Sigmoid colon (tissue), 7 donors: ENCODE measurements at places on chromosomes 3 and 15.

DNA sequence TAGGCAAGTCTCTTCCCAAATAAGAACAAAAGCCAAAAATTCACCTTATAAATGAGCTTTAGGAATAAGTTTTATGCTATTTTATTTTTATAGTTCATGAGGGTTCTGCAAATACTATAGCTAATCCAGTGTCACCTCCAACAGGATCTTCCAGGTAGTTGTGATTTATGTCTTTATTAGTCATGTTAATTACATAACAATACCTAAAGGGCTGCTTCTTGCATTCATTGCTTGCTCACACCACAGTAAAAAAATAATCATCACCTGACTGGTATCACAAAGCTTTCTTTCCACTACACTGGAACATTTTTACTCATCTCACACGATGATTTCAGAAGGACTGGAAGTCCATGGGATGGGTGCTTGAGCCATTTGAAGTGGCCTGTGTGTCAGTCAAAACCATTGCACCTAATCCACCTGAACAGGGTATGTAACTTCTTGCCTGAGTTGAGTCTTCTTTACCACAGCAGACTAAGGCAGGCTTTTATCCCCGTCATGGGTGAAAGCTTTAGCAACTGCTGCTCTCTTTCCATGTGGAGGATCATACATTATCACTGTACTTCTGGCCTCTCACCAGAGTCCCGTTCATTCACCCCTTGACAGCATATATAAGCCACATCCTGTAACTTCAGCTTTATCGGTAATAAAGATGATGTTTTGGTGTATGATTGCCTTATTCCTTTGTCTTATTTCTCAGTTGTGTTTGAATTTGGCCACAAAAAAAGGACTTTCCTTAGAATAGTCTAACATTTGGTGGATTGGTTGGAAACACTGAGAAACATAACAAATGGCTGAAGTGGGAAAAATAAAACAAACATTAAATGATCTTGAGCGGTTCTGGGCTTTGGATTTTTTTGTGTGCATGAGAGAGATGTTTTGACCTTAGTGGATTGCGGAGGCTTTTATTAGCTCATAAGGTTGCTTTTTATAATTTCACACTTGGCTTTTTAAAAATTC is 382.6 kb upstream of the THBS1 start:
- DNase-seq = no peak
- H3K27me3 ChIP-seq = no peaks in the 10 kb centered on the region
- no peaks in the 10 kb centered on the region for H3K36me3 ChIP-seq
- H3K4me3 ChIP-seq = no peak overlapping the region

GRCh38 chr15:94607176-94607654 is 375.9 kb downstream of the MCTP2 start:
- peak; percentile 83 for DNase-seq
- no peak overlapping the region for H3K4me3 ChIP-seq
- H3K4me1 ChIP-seq = no peaks in the 10 kb centered on the region
- no peaks in the 10 kb centered on the region for H3K27me3 ChIP-seq
- H3K27ac ChIP-seq = peak overlapping the region; percentile 32
- no peaks in the 10 kb centered on the region for H3K36me3 ChIP-seq

- no peaks in the 10 kb centered on the region for H3K27me3 ChIP-seq
- DNase-seq = no peak
- H3K36me3 ChIP-seq = no peaks in the 10 kb centered on the region
Measured at GRCh38 chr3:189756582-189757078, 125.4 kb downstream of the TP63 start.

DNA sequence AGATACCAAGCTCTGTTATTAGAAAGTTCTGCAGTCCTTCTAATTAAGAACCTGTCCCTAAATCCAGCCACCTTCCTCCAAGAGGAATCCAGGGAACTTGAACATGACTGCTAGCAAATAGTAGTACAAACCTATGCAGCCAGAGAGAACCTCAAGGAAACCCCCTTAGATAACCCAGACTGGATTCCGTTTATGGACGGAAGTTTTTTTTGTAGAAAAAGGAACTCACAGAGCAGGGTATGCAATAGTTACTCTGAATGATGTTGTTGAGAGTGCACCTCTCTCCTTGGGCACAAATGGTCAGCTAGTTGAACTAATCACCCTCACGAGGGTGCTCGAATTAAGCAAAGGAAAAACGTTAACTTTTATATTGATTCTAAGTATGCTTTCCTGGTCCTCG is 40.8 kb downstream of the TM4SF18 start:
- no peak overlapping the region for H3K4me3 ChIP-seq
- no peaks in the 10 kb centered on the region for H3K27me3 ChIP-seq
- H3K36me3 ChIP-seq = no peaks in the 10 kb centered on the region
- no peak overlapping the region for H3K27ac ChIP-seq
- no peak for DNase-seq
- H3K4me1 ChIP-seq = no peaks in the 10 kb centered on the region

DNA sequence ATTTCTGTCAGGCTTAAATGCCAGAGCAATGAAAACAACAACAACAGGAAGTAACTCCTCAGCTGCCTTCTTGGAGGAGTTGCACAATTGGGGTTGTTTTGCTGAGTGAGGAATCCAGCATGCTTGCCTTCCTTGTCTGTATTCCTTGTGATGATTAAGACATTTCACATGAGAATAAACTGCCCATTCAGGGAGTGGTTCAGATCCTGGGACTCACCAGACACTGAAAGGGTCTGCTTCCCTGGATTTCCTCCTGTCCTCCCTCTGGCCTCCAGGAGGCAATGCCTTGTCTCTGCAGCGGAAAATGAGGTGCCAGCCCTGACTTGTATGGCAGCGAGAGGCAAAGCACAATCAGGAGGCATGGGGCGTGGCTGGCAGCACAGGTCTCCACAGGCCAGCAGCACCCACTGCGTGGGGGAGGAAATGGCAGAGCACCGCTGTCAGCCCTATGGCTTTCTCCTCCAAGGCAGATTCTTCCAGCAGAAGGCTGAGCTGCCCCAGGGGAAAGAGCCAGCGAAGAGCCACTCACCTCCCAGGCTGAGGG is 41.5 kb downstream of the RBP2 start:
- no peak for DNase-seq
- H3K27ac ChIP-seq = no peak overlapping the region
- no peak overlapping the region for H3K4me3 ChIP-seq
- no peaks in the 10 kb centered on the region for H3K36me3 ChIP-seq

DNA sequence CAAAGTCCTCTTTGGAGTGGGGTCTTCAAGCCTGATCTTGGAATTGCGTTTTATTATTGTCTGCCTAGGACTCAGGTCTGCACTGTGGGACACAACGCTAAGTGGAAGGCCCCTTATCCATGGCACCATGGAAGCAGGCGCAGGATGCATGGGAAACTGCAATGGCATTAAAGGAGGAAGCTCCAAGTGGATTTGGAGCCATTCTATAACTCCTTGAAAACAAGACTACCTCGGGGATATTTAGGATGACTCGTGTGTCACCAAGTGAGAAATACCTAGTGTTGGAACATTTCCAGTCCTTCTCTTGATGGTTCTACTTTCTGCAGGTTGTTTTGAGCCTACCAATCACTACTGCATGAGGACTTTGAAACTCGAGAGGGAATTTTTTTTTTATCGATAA is 126.6 kb upstream of the ZBED2 start:
- H3K4me3 ChIP-seq = no peak overlapping the region
- no peak for DNase-seq
- no peaks in the 10 kb centered on the region for H3K36me3 ChIP-seq
- no peak overlapping the region for H3K27ac ChIP-seq
- no peaks in the 10 kb centered on the region for H3K27me3 ChIP-seq
- H3K4me1 ChIP-seq = peaks cover 33% of the 10 kb centered on the region
